ELR (cell line): ENCODE measurements at places on chromosomes 5 and 9.

DNA sequence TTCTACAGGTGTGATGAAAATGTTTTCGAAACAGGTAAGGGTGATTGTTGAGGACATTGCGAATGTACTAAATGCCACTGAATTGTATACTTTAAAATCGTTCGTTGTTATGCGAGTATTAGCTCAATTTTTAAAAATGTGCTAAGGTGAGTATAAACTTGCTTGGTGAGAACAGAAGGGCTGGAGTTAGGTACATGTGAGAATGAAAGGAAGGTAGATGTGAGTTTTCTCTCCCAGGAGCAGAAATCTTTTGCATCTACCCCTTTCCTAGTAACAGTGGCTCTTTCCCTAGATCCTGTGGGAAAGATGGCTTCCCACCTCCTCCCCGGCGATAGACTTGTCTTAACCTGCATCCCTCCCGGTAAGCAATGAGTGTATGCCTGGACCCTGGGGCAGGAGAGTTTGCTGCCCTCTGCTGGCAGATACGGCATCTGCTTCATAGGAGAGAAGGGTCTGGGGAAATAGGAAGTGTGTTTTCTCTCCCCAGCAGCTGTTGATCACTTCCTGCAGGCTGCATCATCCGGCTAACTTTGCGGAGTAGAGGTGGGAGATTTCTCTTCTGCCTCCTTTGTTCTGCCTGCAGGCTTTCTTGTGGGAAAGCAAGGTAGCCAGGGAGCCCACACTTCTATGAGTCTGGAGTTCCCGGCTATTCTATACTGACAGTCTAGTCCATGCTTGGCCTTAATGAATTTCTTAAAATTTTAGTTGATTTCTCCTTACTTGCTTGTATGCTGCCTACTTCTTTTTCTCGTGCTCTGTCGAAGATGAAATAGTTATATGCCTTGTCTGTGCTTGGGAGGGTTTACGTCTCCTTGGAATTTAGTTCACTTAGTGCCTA, 373.3 kb upstream of the SEMA6A start:
- peak; percentile 4 for DNase-seq

GRCh38 chr5:176816791-176817347, 6.5 kb downstream of the UNC5A start:
- no peak for DNase-seq

DNA sequence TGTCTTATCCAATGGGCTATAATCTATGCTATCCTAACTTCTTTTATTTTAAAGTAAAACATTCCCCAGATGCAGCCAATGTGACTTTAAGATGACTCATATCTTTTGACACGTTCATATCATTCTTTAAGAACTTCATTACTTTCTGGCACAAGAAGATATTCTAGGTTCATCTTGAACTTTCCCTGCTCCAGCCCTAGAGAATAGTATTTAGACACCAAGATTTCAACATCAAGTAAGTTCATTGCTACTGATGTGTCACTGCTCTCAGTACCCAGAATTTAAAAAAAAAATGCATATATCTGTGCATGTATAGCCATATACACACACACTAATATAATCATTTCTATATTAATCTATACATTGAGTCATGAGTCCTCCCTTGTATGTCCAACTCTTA, 175.2 kb downstream of the SAXO1 start:
- peak; percentile 12 for DNase-seq

GRCh38 chr9:85600675-85601263, 141.0 kb downstream of the AGTPBP1 start:
- DNase-seq, result no peak

DNA sequence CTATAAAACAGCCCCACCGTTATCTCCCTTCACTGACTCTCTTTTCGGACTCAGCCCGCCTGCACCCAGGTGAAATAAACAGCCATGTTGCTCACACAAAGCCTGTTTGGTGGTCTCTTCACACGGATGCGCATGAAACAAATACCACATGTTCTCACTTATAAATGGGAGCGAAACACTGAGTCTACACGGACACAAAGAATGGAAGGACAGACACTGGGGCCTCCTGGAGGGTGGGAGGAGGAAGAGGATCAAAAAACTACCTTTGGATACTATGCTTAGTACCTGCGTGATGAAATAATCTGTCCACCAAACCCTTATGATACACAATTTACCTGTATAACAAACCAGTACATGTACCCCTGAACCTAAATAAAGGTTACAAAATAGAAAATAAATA, 98.6 kb downstream of the ICE1 start:
- no peak for DNase-seq

- DNase-seq, result no peak
These were observed 73.6 kb upstream of the HSPA9 start for GRCh38 chr5:138648841-138649240.

GRCh38 chr9:68416936-68417564, 60.6 kb downstream of the PGM5 start:
- DNase-seq, result peak; percentile 40

- no peak for DNase-seq
These were observed 72.6 kb downstream of the MYO10 start for GRCh38 chr5:16863469-16863946.

DNA sequence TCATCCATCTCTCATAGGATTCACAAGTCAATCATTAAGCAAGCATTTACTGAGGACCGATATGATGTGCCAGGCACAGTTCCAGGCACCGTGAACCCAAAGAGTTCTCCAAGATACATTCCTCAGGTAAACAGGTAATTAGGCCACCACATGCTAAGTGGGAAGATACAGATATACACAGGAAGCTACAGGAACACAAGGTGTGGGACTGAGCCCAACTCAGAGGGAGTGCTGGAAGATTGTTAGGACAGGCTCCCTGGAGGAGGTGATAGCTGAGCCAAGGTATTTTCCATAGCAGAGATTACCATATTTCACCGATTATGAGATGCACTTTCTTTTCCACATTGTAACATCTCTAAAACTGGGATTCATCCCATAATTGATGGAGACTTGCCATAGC, 31.4 kb upstream of the RAI14 start:
- DNase-seq, result no peak

DNA sequence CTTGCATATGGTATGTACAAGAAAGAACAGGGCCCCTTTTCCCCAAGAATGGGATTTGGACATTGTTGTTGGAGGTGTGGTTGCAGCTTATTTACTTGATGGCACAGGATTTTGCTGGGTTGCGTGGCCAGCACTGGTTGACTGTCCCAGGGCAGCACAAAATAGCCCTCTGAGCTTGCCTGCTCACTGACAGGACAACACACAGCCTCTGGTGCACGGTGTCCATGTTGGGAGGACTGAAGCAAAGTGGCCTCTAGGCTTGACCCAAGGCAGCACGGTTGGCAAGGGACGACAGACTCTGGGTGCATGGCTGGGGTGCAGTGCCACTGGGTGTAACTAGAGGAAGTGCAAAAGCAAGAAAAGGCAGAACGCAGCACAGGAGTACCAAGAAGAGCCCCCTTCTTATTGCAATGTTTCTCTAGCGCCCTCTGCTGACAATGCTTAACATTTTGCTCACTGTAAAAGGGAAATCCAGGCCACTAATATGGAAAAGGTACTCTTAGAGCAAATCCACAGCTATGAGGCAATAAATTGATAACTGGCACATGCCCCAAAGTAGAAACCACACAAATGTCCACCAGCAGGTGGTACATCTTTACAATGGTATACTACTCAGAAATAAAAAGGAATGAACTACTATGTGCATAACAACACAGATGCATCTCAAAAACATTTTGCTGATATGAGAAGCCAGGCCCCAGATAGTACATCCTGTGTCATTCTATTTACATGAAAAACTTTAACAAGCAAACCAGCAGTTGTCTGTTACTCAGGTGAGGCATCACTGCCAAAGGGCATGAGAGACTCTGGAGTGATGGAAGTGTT, 47.4 kb upstream of the BARX1 start:
- DNase-seq, result peak; percentile 60

DNA sequence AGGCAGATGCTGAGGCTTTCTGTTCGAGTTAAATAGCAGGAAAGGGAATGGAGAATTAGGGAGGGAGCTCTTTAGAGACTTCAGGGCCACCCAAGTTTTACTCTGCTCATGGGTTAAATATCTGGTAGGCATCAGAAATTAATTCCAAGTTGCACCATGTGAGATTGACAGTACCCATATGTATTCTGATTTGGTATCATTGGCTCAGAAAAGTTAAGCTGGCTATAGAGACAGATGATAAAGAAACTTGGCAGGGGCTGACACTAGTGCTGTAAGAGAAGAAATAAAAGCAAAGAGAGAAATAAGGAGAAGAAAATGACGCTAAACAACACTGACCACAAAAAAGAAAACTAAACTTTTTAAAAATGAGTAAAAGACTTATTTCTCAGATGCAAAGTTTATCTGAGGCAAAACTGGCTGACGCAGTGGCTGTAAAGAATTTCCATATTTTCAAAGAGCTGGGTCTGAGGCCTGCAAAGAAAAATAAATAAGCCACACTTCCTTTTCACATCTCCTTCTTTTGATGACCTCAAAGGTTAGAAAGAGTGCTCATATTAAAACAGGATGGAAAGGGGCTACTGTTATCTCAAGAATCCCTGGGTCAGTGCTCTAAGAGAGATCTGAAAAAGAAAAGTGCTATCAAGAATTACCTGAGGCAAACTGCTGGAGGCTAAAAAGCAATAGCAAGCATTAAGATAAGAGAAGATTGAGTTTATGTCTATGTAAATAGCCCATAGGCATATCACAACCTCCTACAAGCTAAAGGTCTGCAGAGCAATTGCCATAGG, 399.0 kb upstream of the MEF2C start:
- DNase-seq, result no peak
